ENCODE measurements at places on chromosomes 12 and 14. TPM values are rescaled to one million over a fixed set of nuclear protein-coding genes. Genes with fewer than 3 reads are reported as not detected.
A peak's percentile ranks its signal among the peaks of the same experiment; 100 is the strongest.

DNA sequence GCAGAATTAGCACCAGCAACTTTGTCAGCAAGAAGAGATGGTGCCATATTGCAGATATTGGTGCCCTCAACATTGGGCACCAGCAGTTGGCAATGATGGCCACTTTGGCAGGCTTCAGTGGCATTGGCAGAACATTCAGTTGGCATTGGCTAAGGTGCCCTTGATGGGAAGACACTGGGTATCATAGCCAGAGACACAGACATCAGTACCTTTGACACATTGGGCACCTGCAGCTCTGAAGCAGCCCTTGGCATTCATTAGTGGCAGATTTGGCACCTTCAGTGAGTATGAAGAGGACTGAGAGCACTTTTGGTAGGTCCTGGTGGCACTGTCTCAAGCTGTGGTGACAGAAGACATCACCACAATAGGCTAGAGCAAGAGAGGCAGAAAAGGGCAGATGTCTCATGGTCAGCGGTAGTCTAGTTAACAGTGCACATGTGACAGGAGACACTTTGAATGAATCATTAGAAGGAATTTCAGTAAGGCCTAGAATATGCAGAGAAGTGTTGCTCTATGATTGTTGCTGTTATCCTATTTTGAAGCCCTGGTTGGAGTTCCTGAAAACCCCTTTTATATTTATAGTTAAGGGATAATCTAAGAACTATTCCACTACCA lies 422.2 kb downstream of the APAF1 start:
- DNase-seq: no peak

DNA sequence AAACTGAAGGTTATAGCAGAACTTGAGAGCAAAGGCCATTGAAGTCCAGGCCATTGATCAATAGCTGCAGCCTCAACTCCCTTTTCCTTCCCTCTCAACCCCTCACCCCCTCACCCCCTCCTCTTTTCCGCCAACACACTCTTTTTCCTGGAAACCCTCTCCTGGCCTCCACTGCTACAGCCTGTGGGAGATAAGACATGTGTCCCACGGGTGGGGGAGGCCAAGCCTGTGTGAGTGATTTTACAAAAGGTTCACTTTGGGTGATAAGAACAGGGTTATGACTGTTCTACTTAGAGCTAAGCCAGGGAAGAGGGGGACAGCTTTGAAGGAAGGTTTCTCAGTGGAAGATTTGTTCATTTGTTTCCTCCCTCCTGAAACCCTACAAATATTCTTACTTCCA lies 9.2 kb upstream of the FGF23 start:
- no peak for DNase-seq

GRCh38 chr12:80299219-80299618 lies 144.8 kb upstream of the PTPRQ start:
- DNase-seq: no peak

GRCh38 chr12:51951843-51952722 lies 584 bp downstream of the ACVR1B start:
- DNase-seq: no peak

DNA sequence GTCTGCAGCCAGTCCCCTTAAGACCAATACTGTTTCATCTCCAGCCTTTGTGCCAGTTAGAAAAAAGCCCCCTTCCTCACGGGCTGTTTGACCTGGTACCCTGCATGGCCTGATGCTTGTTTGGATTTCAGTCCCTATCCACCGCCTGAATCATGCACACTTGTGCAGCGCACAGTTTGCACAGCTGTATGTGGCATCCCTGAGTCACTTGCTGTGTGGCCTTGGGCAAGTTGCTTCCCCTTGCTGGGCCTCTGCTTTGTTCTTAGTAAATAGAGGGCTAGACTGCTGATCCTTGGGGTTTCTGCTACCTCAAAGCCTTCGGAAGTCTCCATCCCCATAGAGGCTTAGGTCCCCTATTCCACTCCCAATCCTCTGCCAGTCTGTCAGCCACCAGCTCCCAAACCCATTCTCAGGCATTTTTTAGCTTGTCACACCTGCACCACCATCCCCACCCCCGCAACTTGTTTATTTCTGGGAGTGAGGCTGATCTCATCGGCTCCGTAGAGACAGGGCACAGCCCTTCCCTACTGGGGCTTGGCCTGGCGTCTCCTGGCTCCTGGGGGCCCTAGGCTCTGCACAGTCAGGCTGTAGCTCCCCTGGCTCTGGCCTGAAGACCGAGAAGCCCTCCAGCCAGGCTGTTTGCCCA lies 8.8 kb downstream of the KRT80 start:
- no peak for DNase-seq

DNA sequence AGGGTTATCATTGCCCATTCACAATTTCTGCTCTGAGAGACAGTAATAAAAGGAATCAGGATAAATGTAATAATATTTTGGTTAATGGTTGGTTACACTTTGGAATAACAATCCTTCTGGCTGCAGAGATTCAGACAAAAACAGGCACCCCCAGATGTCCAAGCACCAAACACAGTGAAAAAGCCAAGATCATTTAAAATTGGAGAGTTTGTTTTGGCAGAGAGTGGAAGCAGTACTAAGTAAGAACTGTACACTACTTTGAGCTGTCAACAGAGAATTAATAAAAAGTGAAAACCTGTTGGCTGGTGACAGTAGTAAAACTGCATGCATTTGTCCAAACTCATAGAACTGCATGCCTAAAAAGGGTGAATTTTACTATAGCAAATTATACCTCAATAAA lies 15.6 kb upstream of the IL22 start:
- DNase-seq: no peak

GRCh38 chr12:99618657-99619056 lies 28.9 kb upstream of the GARIN6 start:
- DNase-seq: no peak

- DNase-seq: no peak
Measured at GRCh38 chr12:94507455-94507854, 47.8 kb upstream of the CEP83 start.

DNA sequence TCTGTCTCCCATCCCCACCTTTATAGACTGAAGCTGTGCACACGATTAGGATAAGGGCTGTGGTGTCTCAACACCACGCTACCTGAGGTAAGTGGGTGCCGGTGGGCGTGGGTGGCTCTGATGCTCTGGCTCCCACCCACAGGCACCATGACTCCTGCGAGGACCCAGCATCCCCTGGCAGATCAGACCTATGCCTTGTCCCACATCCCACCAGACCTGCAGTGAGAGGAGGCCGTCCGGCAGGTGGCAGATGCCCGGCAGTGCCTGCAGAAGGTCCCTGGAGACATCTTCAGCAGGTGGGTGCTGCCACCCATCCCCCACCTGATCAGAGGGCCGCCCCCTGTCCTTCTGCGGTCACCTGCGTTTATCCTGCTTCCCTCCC lies 104.4 kb upstream of the PRB2 start:
- DNase-seq: no peak

The LMNTD1 gene
- 1.9 TPM for total RNA-seq

GRCh38 chr14:56208520-56208919 lies 90.3 kb downstream of the PELI2 start:
- no peak for DNase-seq

DNA sequence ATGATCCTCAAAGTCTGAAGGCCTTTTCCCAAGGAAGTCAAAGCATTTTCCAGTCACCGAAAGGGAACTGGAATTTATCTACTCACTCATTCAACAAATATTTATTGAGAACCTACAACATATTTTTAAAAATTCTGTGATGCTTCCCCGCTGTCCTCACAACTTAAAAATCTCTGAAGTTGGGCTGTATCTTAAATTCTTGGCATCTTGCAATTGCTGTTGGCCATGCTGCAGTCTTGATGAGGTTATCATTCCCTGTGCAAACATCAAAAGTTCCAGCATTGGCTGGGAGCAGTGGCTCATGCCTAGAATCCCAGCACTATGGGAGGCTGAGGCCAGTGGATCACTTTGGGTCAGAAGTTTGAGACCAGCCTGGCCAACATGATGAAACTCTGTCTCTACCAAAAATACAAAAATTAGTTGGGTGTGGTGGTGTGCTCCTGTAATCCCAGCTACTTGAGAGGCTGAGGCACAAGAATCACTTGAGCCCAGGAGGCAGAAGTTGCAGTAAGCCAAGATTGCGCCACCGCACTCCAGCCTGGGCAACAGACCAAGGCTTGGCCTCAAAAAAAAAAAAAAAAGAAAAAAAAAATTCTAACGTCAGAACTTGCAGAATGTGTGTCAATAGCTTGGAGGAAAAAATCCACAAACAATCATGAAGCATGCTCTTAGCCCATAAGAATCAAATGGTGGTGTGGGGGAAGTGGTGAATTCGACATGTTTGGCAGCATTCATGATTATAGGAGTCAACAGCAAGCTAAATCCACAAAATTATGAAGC lies 34.9 kb downstream of the CCDC177 start:
- DNase-seq: no peak

DNA sequence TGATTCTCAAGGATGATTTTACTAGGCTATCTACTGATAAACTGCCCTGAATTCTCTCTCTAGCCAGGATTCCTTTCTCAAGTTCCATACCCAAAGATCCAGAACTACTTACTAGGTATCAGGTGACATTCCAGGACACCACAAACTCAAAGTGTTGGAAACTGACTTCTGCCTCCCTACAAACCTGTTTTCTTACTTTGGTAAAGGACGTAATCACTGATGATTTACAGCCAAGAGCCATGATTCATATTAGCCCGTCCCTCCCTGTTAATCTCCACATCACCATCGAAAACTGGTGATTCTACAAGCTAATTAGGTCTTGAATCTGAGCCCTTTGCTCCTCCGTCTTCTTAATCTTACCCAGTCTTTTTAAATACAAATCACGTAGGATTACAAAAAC lies 1.0 kb upstream of the ATG14 start:
- no peak for DNase-seq

The RPGRIP1 gene
- not detected for total RNA-seq

DNA sequence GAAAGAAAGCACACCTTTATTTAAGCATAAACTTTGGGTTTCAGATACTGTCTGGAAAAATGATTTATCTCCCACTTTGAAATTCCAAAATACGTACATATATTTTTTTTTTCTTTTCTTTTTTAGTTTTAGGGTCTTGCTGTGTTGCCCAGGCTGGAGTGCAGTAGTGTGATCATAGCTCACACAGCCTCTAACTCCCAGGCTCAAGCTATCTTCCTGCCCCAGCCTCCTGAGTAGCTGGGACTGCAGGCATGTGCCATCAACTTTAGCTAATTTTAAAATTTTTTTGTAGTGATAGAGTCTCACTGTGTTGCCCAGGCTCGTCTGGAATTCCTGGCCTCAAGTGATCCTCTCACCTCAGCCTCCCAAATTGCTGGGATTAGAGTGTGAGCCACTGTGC lies 45.9 kb upstream of the PAPLN start:
- no peak for DNase-seq

GRCh38 chr12:119649202-119649808 lies 18.6 kb upstream of the PRKAB1 start:
- DNase-seq: no peak

DNA sequence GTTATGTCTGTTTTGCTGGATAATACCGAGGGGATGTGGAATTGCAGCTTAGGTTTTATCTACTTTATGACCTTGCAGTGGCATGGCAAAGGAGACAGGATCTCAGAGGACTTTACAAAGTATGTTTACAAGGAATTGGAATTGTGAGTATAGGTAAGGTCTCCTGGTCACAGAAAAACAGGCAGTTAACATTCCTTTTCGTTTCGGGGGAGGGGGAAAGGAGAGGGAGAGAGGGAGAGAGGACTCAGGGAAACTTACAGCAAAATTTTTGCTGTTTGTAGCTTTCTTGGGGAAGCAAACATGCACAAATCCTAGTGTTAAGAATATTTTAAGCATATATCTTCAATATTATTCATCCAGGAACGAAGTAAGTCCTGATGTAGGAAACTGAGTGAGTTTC lies 590.5 kb upstream of the LRFN5 start:
- DNase-seq: no peak

The ARHGAP9 gene
- total RNA-seq: 30.6 TPM

DNA sequence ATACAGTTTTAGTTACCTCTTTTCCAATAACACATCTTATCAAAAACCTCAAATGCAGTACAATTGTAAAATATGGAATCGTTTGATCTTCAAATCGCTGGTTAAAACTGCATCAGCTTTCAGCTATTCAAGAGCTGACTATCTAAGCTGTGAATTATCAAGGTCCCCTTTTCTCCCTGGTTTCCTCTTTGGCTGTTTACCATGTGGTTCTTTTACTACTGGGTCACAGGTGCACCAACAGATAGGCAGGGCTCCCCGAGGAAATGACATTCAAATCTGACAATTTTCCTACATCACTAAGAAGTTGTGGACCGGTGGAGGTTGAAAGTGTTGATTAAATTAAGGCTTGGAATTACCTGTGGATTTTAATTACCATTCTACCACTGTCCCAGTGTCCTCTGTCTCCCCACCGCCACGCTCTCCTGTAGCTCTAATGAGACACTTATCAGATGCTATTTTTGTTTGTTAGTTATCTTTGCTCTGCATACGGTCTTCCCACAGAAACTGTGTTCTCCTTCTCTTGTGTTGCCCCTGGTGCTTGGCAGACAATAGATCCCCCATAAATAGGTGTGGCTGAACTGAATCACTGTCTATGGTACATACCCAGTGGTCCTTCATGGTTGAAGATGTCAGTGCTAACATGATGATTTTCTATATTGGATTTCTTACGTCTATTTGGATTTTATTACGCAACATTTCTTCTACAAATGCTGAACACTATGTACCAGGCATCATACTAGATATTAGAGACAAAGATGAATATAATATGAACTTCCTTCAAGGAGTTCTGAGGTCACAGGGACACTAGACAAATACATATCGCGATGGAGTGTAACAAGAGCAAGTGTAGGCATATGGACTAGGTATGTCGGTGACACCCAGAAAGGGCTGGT lies 20.9 kb upstream of the PLXNC1 start:
- no peak for DNase-seq

GRCh38 chr12:131085125-131085815 lies 131.6 kb downstream of the ADGRD1 start:
- peak; percentile 30 for DNase-seq

DNA sequence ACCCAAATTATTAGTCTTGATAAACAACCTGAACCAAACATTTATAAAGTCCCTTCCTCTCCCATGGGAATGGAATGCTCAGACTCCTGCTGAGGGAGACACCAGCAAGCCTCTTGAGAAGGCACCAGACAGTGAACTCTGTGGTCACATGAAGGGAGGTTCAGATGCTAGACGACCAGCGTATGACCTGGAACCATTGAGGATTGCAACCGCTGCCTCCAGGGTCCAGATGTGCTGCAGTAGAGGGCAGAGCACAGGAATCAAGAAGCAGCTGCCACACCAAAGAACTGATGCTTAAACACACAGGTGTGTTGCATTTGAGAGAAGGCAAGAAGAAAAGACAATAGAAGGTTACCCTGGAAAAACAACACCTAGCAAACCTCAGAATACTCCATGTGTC lies 592.4 kb downstream of the AACS start:
- no peak for DNase-seq

DNA sequence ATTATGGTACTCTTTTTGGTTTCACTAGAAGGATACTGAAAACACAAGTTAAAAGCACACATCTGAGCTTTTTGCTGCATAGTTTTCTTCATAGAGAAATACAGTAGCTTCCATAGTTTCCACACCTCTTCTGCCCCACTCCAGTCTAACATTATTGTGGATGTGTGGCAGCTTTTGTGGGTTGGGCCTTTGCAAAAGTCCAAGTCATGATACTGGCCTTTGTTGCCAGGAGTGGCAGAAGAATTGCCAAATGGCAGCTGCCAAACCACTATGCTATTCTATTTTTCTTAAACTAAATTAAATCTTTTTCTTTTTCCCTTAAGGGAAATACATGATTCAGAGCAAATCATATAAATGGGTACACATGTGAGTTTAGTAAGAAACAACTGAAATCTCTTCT lies 114.8 kb downstream of the PLEKHA5 start:
- DNase-seq: no peak

Measured in SJSA1 (cell line).